Hematopoietic multipotent progenitor cell treated with erythropoietin and hydrocortisone succinate and interleukin-3 and kit ligand, for 15 days (in vitro differentiated cells): ENCODE measurements at places on chromosomes 16 and 17.

- DNase-seq: no peak
Observed at GRCh38 chr17:63676584-63676983, 23.3 kb downstream of the LIMD2 start.

DNA sequence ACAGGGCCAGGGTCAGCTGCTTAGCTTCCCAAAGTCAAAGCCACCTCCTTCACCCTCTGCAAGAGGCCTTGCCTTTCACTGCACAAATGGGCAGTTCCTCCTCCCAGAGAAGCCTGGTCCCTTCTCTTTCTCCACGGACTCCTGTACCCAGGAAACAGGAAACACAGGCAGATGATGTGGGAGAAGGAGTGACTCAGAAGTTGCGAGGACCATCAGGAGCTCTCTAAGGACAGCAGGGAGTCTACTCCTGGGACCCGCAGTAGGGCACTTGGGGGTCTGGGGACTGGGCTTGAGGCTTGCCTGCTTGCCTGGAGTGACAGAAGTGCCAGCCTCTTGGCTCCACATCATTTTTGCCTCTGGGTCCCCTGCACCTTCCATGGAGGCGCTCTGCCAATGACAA lies 47.4 kb upstream of the KSR1 start:
- no peak for DNase-seq

DNA sequence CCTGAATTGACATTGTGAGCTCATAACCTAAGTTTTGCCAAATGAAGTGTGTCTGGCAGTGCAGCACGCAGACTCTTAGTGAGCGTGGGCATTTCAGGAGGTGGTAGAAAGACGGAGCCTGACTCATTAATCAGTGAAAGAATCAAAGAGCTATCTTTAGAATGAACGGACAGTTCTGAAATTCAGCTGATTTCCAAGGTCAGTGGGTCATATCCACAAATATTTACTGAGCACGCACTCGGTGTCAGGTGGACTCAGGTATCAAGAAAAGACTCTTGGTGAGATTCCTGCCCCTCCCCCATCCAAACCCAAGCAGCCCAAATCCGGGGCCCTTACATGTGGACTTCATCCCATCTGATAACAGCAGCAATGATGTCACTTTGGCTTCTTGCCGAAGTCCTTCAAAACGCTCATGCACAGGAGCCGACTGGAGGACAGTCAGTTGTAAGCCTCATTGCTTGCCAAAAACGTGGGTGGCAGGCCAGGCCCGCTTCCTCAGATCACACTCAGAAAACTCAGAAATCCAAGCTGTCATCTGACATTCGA lies 185.8 kb downstream of the HS3ST3A1 start:
- no peak for DNase-seq

DNA sequence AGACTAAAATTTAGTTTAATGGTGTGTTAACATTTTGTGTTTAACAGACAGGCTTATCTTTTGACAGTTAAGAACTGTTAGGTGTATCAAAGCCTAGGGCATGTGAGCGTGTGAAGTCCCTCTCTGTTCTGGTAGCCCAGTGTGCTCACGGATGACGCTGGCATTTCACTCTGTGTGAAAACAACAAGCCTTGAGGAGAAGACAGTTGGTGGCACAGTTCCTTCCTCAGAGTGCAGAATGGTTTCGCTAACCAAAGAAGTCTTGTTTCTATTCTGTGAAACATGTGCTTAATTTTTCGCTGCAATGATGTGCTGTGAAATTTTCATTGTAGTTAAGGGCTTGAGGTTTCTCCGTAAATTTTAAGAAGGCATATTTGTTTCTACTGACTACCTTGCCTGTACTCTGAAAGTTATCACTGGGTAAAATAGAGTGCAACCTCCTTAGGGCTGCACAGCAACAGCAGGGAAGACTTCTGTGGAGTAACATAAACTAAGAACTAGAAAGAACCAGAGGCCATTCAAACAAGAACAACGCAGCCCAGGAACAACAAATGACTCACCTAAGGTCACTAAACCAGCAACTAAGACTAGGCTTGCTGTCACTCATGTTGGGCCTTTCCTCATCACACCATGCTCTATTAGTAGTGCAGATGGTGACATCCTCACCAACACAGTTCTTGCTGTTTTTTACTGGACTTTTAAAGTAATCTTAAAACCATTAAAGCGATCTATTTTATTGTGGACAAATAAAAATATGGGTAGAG lies 33.4 kb downstream of the BRD7 start:
- no peak for DNase-seq

DNA sequence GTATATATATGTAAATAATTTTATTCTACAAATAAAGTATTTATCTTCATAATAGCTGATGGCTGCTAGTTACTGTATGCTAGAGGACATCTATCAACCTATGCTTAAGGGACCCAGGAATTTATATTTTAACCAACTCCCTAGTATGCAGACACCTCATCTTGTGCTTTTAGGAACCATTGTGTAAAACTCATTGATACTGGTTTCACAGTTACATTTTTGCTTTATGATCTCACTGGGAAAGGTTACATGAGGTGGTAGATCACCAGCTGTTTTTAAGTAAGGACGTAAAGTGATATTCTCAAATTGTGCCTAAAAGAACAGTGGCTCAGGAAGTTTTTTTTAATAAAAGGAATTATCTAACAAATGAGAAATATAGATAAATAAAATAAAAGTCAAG lies 56.4 kb downstream of the VMP1 start:
- DNase-seq: no peak

- DNase-seq: no peak
Observed at GRCh38 chr17:50582741-50583140, 22.2 kb downstream of the CACNA1G start.

DNA sequence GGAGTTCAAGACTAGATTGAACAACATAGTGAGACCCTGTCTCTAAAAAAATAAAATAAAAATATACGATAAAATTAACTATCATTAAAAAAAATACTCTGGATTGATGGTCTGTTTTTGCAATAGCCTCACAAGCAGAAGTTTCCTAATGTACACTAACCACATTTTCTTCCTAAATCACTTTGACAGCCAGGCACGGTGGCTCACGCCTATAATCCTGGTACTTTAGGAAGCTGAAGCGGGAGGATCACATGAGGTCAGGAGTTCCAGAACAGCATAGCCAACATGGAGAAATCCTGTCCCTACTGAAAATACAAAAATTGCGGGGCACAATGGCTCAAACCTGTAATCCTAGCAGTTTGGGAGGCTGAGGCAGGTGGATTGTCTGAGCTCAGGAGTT lies 64.7 kb downstream of the HELZ start:
- no peak for DNase-seq

- no peak for DNase-seq
Observed at GRCh38 chr16:55481023-55481422, 2.0 kb downstream of the MMP2 start.

DNA sequence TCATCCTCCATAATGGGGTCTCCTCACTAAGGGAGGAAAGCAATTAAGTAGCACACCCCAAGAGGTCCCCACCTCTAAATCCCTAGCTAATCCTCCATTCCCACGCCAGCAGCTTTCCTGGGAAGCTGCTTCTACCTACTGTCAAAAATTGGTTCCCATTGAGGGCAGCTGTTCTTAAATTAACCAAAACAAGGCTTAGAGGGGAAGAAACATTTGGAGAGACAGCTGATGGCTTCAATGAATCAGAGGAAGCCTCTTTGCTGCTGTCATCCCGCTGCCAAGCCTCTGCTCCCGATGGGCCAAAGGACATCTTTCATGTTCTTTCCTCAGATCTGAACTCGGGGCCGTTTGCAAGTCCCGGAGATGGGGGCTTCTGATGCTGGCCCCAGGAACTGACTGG lies 26.6 kb downstream of the AIPL1 start:
- no peak for DNase-seq

DNA sequence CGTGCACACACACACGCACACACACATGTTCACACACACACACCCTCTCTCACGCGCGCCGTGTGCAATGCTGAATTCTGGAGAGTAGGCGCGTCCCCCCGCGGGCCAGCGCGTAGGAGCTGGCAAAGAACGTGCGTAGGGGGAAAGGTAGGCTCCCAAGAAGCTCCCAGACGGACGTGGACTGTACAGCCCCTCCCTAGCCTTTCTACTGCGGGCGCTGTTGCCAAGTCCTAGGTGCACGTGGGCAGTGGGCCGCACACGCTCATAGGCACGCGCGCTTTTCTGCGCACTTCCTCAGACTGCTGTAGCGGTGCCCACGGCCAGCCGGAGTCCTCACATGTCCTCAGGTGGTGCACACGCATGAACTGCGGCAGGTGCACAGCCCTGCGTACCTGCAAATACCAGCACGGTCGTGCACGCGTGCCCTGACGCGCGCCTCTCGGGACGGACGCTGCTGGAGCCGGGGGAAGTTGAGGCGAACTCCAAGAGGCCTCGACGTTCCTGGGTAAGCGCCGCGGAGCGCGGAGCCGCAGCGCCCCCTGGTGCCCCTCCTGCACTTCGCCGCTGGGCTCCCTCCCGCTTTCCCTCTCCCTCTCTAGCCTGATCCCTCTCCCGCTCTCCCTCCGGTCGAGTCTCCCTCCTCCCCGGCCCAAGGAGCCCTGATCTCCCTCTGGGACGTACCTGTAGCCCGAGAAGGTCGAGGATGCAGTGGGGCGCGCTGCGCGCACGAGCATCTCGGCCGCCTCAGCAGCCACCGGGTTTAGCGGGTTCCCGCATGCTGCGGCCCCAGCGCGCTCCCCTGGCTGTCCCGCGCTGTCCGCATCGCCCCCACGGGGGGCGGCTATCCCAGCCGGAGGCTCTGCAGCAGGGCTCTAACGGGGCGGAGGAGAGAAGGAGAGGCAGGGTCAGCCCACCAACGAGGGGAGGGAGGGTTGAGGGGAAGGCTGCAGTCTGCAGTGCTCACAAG lies 749 bp downstream of the GRIN2A start:
- no peak for DNase-seq

- DNase-seq: no peak
Observed at GRCh38 chr16:3062553-3062952, 2.9 kb upstream of the IL32 start.

- no peak for DNase-seq
Observed at GRCh38 chr17:19269106-19269505, 31.9 kb downstream of the EPN2 start.

- no peak for DNase-seq
Observed at GRCh38 chr17:80850817-80851216, 140.8 kb upstream of the CHMP6 start.

GRCh38 chr17:42878123-42878880 lies 22.3 kb upstream of the G6PC1 start:
- no peak for DNase-seq

DNA sequence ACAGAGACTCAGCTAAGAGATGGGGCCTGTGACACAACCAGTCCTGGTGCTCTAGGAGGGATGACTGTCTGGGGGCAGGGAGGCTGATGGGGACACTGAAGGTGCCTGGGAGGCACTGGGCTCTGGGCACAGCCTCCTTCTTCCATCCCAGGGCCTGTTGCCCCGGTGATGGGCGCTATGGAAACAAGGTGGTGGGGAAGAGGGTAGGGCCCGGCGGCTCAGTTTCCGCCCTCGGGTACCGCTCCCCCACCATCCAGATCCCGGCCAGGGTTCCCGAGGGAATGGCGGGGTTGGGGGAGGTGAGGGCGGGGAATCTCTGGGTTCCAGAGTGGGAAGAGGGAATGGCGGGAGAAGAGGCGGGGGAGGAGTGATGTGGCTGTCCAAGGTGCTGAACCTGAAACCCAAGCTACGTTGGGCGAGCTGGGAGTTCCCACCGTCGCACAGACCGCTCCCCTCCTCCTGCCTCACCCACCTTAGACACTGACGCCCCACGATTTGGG lies 981 bp downstream of the KCNH4 start:
- DNase-seq: no peak

DNA sequence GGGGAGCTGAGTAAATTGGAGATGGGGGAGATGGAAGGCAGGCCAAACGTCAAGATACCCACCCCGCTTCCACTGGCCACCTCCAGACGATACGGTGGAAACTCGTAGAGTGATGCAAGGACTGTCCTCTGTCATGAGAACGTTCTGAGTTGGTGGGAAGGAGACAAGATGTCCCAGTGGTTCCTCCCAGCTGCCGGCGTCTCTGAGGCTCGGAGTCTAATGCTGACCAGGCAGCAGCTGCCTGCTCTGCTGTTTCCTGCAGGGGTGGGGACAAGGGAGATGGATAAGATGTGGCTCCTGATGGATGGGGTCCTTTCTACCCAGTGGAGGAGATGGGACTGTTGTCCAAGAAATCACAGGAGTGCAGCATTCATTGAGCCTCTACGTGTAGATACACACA lies 28.2 kb upstream of the C1QL1 start:
- no peak for DNase-seq

DNA sequence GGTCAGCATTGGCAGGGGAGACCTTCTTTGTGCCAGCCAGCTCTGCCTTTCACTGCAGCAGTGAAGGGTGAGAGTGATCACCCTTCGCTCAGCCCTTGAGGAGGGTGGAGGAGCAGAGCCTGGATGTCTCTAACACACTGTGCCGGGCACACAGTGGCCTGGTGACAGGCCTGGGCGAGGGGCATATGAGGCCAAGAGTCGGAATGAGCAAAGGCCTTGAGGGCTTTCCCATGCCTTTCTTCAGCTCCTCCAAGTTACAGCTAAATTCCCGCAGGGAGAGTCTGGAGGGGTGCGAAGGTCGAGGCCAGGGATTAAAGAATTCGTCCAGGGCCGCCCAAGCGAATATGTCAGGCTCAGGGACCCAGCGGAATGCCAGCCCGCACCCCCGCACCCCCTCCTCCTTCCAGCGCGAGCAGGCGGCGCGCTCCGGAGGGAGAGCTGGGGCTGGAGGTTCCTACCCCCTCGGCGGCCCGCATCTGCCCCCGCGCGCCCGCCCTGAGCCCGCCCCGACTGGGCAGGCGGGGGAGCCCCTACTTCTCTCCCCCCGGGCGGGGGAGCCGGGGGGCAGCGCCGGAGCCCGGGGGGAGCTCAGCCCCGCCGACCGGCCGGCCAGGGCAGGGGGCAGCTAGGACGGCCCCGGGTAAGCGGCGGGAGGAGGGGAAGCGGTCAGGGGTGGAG lies at the start of gene RASL10B:
TSS of gene RASL10B (plus strand) at position 401 of the 678 bp plus-strand sequence. CDS start 3,546 bp downstream, outside the sequence.
- no peak for DNase-seq

- no peak for DNase-seq
Observed at GRCh38 chr16:16934660-16935059, 536.1 kb downstream of the XYLT1 start.

- DNase-seq: no peak
Observed at GRCh38 chr17:5861246-5861645, 208.9 kb upstream of the WSCD1 start.

DNA sequence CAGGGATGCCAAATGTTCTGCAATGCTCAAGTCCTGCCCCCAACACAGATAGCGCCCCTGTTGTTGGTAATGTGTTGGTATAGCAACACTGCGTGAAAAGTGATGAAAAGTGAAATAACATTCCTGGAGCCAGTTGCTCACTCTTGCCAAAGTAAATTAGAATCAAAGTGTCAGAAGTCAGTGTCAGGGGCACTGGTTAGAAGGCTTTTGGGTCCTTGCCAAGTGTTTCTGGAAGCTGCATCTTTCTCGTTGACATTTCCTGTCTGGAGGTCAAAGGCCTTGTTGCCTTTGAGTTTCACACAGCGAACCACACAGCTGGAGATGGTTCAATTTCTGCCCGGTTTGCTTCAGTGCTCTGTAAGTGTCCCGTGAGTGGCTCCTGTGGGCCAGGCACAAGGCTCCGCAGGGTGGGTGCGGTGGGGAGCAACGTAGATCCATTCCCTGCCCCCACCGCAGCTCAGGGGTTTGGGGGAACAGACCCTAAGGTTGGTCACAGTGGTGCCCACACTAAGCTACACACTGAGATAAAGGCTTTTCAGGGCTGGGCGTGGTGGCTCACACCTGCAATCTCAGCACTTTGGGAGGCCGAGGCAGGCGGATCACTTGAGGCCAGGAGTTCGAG lies 3.6 kb upstream of the SLC16A5 start:
- no peak for DNase-seq

GRCh38 chr17:83164490-83164889 lies 85.1 kb downstream of the METRNL start:
- DNase-seq: no peak
